Lung (tissue), 17 donors: ENCODE measurements at places on chromosomes 2 and 18. TPM values are rescaled to one million over a fixed set of nuclear protein-coding genes. Genes with fewer than 3 reads are reported as not detected.

DNA sequence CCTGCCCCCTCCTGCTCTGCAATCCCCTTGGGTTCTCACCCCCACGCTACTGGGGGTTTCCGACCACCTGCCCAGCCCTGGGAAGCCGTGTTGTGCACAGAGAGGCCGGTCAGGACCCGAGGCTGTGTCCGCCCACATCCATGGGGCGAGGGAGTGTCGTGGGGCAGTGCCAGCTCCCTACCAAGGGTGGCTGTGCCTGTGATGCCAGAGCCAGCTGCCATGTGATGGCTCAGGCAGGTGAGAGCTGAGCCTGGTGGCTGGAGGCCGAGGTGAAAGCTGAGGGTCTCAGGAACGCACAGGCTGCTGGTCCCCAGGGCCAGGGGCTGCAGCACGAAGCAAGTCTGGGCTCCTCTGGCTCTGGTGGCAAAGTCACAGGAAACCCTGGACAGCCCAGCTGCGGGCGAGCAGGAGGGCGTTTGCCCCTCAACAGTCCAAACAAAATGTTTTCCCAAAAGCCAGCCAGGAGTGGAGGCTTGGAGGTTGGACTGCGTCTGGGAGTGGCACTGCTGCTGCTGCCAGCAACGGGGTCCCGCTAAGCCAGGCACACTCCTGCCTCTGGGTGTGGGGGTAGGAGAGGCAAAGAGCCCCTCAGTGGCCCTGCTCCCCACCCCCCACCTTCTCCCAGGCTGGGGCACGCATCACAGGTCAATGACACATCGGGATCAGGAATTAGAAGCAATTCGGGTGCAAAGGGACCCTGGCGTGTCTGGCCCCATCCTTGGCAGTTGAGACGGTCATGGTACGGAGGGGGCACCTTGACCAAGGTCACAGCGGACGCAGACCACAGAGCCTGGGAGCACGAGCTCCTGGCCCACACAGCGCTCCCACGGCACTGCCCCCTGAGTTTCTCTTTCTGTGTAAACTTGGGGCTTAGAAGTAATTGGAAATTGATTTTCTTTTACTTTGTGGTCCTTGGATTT is 72.4 kb upstream of the GPC1 start:
- no peak for DNase-seq

DNA sequence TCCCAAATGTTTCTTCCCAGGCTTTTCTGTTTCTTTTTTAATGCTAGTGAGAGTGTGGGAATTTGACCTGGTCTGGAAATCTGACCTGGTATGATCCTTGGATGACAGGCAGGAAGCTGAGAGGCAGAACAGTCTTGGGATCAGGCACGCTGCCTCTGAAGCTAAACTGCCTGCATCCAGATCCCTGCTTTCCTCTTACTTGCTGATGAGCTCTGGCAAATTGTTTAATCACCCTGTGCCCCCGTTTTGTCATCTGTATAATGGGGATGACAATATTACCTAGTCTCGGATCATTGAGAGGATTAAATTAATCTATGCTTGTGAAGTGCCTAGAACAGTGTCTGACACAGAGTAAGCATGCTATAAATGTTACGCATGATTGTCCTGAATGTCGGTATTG is 3.3 kb downstream of the KLHL23 start:
- DNase-seq: no peak

- DNase-seq: no peak
These were observed 3.3 kb downstream of the TAF1B start for GRCh38 chr2:9846554-9846953.

GRCh38 chr2:39705638-39706037 is 39.9 kb downstream of the TMEM178A start:
- DNase-seq: no peak

- no peak for DNase-seq
These were observed 103.4 kb downstream of the ALPK2 start for GRCh38 chr18:58525517-58525916.

- DNase-seq: no peak
These were observed 1544.4 kb downstream of the LRP1B start for GRCh38 chr2:140586379-140586778.

- peak; percentile 12 for DNase-seq
These were observed 367.7 kb upstream of the NETO1 start for GRCh38 chr18:73235491-73235890.

GRCh38 chr2:205688417-205689200 is 6.3 kb downstream of the NRP2 start:
- peak; percentile 72 for DNase-seq

- no peak for DNase-seq
These were observed 120.0 kb downstream of the EPHA4 start for GRCh38 chr2:221451862-221452788.

- no peak for DNase-seq
These were observed 76.2 kb downstream of the MAP3K20 start for GRCh38 chr2:173151671-173152401.

DNA sequence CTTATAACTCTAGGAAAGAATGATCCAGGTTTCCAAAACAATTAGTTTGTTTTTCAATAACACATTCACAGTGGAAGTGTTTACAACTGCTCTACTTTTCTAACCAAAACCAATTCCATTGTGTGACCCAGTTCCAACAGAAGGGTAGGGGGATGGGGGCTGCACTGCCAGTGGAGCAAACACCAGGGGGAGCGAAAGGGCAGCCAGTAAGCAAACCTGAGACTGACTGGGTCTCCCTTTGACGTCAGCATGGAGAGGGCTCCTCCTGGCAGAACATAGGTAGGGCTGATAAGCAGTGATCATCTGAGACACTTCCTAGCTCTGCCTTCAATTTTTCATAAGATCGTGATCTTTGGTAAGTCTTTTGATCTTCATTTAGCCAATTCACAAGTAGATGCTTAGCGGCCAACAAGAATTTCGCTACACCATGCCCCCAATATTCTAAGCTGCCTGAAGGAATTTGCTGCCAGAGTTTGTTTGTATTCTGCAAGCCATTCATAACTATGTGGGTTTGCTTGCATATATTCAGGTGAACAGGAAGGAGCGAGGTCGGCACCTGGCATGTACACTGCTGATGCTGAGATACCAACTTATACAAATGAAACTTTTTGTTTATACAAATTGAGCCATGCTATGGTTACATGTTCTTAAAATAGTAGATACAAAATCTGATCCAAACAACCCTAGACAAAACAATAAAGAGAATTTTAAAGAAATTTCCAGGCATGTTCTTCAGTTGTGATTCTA is 45.9 kb downstream of the ST6GAL2 start:
- DNase-seq: peak; percentile 58

DNA sequence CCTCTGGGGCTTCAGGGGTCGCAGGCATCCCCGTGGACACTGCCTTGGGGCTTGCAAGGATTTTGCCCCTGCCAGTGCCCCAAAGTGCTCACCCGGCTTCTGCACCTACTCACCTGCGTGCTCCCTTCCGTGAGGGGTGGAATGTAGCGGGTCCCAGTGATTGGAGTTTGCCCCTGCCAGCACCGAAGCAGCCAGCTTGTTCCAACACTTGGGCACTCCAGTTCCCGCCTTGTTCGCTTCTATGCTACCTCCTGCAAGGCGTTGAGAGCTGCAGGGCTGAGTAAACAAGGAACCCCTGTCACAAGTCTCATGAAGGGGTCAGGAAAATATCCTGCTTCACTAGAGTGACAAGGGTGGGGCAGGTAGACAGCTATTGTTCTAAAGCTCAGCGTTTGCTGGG is 631.5 kb downstream of the EPHA4 start:
- no peak for DNase-seq

DNA sequence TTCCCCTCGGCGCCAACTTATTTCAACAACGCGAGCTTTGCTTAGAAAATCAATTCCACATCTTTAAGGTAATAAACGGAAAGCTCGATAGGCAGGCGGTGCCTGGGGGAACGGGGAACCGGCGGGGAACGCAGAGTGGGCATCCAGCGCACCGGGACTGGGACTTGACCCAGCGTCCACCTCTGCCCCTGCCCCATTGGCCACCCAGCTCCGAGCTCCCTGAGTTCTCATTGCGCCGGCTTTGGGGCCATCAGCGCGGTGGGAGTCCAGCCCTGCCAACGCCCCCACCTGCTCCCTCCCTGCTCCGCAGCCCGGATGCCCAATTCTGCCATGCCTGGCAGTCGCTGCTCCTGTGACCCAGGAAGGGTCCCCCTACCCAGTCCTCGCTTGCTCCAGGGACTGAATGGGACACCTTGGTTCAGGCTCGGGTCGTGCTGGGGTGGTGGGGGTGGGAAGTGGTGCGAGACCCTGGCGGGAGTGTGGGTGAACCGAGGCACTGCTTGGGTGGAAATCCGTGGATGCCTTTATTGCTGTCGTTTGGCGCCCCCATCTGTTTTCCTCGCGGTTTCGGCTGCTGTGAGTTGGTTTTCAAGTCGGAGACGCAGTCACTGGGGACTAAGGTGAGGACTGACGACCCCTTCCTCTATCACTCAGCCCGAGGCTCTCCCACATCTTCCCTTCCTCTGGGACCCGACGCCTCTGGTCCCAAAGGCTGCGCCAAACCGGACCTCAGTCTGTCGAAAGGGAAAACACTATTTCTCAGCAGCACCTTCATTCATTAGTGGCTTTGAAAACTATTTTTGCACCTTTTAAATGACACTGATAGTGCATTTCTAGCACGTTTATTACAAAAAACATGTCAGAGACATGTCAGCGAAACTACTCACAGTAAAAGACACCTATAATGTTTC is 2.4 kb upstream of the EVX2 start:
- DNase-seq: peak; percentile 79

DNA sequence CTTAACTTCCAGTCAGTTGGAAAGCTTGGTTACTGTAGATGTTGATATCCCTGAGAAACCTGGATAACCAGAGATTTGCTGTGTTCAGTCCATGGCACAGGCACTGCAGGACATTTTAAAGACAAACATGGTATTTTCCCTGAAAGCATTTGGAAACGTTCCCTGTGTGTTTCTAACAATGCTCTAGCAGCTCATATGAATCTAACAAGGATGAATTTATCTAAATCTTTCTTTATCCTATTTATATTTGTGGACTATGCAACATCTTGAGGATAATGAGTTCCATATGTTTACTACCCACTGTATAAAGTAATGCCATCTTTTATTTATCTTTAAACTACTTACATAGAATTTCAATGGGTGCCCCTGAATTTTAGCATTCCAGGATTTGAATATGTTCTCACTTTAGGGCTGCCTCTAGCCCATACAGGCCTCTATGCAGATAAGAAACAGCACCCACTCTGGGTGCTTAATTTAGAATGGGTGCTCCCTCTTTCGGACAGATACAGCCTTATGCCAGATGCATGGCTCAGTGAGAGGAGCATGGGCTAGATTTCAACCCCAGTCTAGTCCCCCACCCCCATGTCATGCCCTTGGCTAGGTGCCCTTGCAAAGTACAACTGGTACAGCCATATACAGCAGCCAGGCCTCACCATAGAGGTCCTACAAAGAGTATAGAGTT is 50.6 kb upstream of the NEMP2 start:
- DNase-seq: peak; percentile 89

DNA sequence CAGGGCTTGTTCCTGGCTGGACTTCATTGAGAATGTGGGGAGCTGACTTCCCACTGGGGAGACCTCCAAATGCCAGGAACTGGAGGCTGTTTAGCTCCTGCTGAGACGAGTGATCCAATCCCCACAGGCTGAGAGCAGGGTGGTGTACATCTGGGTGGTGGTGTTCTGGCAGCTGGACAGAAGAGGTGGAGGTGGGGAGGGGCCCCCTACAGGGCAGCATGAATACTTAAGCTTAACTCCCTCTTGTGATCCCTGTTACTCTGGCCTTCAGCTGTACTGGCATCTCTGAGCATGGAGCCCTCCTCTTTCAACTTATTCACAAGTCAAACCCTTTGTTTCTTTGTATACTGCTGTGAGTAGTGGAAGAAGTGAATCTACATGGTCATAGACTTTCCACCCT is 167.8 kb upstream of the LYPD1 start:
- DNase-seq: no peak

GRCh38 chr2:75736276-75736675 is 25.6 kb upstream of the GCFC2 start:
- no peak for DNase-seq

- no peak for DNase-seq
These were observed 454.0 kb downstream of the NBAS start for GRCh38 chr2:15107137-15107536.

GRCh38 chr2:159010340-159010739 is 41.9 kb downstream of the TANC1 start:
- no peak for DNase-seq

DNA sequence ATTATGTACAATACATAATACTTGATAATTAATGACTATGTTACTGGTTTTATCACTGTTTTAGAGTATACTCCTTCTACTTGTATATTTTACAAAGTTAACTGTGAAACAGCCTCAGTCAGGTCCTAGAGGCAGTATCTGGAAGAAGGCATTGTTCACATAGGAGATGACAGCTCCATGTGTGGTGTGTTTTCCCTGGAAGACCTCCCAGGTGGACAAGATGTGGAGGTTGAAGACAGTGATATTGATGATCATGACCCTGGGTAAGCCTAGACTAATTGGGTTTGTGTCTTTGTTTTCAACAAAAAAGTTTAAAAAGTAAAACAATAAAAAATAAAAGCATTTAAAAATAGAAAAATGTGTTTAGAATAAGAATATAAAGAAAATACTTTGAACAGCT is 96.4 kb downstream of the TRIB2 start:
- no peak for DNase-seq

DNA sequence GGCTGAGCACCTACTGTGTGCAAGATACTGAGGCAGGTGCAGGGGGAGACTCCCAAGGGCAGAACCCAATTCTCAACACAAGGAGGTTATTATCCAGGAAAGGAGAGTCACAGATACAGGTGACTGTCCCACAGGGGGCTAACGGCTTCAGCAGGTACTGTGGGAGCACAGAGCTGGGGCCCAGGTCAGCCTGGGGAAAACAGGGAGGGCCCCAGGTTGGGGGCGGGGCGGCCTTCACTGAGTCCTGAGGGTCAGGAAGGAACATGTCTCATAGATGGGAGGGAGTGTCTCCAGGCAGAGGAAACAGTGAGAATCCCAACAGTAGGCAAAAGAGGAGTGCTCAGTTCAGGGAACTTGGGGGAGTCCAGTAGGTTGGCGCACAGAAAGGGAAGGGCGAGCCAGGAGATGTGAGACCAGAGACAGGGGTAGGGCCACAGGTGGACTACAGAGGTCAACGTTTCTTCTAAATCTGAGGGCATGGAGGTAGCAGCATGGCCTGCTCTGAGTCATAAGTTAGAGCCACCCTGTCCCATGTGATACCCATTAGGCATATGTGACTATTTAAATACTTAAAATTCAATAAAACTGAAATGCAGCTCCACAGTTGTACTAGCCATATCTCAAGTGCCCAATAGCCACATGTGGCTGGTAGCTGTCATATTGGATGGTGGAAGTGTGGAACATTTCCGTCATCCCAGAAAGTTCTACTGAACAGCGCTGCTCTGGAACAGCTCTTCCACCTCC is 157.2 kb downstream of the TTC32 start:
- no peak for DNase-seq

DNA sequence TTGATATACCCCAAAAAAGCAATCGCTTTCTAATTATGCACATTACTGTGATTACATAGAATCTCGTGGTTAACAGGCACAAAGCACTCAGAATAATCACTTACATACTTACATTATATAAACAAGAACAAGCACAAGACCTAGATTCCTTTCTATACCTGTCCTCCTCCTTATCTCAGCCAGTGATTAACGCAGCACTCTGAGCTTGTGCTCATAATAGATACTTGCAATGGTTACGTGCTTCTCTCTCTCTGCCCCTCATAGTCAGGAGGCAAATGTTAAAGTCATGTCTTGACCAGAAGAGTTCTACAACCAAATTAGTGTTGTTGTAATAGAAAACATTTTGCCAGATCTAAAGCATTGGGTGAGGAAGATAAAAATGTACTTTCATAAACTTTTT is 342.2 kb upstream of the PKDCC start:
- DNase-seq: no peak

Gene MYOM1
- polyA plus RNA-seq: 0.61 TPM

Gene OSR1
- polyA plus RNA-seq: 8.6 TPM

Gene RSAD2
- 12.4 TPM for polyA plus RNA-seq

Gene MATN3
- 3.1 TPM for polyA plus RNA-seq

Gene LRRC30
- not detected for polyA plus RNA-seq

Gene PIAS2
- 5.0 TPM for polyA plus RNA-seq

Gene CNDP1
- 0.08 TPM for polyA plus RNA-seq
